Stimulated activated CD8-positive, alpha-beta memory T cell treated with anti-CD3 and anti-CD28 coated beads, Interleukin-4, amount 100 ng/mL, for 24 hours (primary cell): ENCODE measurements at places on chromosomes 1 and 21.

DNA sequence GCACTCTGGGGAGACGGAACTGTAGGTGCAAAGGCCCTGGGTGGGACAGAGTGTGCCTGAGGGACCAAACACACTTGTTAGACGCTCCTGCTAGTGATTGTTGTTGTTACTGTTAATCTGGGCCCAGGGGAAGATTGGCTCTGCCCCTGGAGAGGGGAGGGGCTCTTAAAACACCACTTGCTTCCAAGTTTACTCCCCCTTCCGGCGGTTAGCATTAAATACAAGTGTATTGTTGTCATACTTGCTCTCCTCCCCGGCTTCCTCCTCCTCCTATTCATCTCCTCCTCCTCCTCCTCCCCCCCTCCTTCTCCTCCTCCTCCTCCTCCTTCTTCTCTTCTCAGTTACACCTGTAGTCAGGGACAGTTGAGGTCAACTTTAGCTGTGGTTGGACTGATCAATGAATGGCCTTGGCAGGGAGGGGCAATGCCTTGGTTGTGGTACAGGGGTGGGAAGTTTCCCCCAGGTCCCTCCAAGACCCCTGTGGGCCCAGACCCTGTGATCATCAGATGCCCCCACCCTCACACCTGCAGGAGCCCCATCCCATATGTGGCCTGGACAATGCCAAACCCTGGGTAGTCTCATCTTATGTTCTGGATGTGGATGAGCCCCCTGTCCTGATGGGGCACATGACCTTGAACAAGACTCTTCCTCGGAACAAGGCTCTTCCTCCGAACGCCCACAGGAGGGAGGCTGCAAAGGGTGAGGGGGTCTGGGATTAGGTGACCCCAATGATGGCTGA is 217.3 kb downstream of the PTPRU start:
- no peak for DNase-seq

DNA sequence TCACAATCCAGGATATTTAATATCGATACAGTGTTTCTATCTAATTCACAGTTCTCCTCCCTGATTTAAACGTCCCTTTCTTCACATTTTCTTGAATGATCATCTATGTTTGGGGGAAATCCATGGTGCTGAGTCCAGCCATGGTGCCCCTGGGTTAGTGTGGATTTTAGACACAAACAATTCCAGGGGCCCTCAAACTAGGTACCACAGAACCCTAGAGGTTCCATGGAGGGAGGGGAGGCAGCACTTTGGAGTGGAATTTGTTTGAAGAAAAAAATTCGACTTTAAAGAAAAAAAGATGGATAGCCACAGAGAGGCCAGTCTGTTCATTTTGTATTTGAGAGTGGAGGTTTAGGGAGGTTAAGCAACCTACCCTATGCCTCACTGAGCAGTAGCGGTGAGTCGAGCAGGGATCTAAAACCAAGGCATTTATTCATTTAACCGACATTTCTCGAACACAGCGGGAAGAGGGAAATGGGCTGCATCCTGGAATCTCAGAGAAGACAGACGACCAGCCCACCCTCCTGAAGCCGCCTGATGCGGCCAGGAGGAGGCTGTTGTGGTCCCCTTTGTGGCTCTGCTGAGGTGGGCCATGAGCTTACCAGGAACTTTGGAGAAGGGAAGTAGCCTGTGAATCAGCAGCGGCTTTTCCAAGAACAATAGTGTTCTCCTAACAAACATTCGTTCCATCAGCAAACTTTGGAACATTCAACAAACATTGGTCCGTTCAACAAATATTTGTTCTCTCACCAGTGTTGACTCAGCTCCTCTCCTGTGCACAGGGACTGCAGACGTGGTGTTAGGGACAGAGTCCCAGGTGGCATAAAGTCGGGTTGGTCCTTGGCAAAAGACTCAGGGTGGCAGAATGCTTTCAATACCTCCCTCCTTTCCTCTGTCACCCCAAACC is 103.5 kb upstream of the ZBTB40 start:
- DNase-seq, result no peak

DNA sequence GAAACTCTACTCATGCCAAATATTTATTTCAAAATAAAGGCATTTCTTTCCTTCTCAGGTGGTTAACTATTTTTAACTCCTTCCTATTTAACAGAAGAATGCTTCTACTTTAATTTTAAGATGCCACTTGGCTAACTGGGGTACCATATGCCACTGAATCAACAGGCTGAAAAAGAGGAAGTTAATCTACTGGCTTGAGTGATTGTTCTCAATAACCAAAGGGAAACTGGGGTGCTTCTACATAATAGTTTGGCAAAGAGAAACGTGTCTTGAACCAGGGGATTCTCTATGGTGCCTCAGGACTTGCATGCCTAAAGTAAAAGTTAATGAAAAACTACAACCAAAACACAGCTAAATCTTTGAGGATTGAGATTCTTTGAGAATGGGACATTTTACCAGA is 142.6 kb downstream of the DENND1B start:
- no peak for DNase-seq

- DNase-seq, result no peak
Observed at GRCh38 chr1:187641463-187641862, 812.7 kb downstream of the PLA2G4A start.

- no peak for DNase-seq
Observed at GRCh38 chr1:25725482-25725881, 74.5 kb upstream of the SELENON start.

DNA sequence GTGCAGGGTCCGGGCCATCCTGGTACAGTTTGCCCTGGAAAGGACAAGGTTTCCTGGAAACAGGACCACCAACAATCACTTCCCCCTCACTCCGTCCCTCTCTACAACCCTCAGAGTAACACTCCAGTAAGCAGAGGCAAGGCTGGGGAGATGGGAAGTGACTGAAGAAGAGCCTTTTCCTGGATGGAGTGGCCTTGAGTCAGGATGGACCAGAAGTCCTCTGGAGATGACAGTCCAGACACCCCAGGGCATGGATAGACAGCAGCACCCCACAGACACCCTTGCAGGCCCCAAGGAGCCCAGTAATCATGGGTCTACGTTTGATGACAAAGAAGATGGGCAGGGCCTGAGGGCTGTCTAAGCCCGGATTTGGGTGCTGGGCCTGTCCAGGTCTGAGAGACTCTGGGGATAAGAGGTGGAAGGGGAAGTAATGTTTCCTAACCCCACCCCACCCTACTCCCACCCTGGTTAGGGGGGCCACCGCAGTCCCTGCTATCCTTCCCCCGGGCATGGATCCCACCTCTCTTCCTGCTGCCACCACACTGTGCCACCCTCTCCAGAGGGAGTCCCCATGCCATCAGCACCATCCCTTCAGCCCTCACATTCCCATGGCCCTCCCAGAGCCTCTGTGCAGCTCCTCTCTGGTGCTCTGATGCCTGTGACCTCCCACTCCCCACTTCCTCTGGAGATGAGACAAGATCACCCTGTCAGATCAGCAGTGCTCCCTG is 7.2 kb upstream of the S100A8 start:
- DNase-seq, result no peak

- DNase-seq, result no peak
Observed at GRCh38 chr1:117284399-117285215, 73.9 kb upstream of the VTCN1 start.

DNA sequence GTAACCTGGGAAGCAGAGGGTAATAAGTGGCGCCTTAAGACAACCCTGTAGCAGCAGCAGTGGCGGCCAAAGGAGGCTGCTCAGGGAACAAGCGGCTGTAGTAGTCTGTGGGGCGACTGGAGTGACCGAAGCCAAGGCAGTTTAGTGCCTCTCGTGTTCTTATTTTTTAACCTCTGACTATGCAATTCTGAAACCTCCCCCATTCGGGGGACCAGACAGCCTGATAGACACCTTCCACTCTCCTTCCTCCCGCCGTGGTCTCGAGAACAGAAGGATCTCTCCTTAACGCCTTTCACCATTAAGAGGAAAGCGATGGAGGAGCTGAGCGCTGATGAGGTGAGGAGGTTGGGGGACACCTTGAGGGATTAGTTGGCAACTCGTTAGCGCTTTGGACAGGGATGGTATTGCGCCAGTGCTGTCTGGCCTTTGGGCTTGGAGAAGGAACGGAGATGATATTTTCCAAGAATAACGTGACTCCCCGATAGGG is 644 bp downstream of the UBE4B start:
- DNase-seq, result no peak

GRCh38 chr1:4176841-4177240 is 276.8 kb upstream of the C1orf174 start:
- no peak for DNase-seq

- no peak for DNase-seq
Observed at GRCh38 chr1:93815366-93816110, 63.5 kb downstream of the DNTTIP2 start.

- no peak for DNase-seq
Observed at GRCh38 chr1:223084464-223084866, 58.6 kb downstream of the TLR5 start.

DNA sequence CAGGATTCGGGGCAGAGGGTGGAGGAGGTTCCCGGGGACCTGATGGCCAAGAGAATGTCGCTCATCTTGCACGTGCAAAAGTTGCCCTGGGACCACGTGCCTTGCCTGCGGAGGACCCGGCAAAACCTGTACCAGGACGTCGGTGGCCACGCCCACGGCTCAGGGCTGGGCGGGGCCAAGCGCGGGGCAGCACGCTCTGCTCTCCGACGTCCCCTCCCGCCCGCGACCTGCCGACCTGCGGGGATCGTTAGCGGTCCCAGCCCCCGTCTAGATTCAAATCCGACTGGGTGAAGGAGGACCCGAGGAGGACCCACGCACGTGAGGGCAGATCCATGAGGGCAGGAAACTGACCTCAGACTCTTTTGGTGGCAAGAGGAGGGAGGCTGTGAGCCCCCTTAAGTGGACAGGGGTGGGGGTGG is at the start of gene C1orf167:
Gene C1orf167 (plus strand): TSS at position 206 of the 419 bp plus-strand sequence. CDS start 2,208 bp downstream, outside the sequence.
- no peak for DNase-seq

GRCh38 chr1:36155408-36156328 is at the start of gene MAP7D1:
MAP7D1 (plus strand) TSS chr1:36156160; CDS start chr1:36156418, 258 bp downstream.
- DNase-seq, result peak; percentile 72

- DNase-seq, result no peak
Observed at GRCh38 chr1:165873481-165873880, 46.1 kb downstream of the UCK2 start.

DNA sequence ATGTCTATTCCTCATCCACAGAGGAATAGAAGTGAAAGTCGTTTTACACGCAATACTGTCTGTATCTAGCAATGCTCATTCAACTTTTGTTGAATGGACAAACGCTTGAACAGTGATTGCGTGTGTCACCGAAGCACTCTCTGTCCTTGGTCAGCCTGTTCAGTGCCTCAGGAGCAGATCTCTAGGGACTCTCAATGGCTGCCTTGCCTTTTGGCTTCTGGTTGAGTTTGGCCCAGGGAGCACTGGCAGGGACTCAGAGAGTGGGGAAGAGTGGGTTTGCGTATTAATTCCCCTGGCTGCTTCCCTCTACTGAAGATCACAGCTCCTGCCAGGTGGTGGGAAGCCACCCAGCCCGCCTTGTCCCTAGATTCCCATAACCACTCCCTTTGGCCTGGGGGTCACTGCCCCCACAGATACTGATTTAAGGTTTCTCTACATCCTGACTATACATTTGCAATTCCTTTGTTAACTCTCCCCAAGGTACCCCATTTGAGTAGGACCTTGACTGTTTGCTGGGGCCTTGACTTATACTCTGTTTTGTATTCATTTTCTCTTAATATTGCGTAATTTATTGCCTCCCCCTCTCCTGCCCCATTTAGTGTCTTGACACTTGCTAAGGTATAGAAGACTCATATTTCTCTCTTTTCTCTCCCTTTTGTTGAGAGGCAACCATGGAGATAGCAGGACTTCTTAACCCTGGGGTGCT is 61.7 kb upstream of the USP24 start:
- DNase-seq, result no peak

DNA sequence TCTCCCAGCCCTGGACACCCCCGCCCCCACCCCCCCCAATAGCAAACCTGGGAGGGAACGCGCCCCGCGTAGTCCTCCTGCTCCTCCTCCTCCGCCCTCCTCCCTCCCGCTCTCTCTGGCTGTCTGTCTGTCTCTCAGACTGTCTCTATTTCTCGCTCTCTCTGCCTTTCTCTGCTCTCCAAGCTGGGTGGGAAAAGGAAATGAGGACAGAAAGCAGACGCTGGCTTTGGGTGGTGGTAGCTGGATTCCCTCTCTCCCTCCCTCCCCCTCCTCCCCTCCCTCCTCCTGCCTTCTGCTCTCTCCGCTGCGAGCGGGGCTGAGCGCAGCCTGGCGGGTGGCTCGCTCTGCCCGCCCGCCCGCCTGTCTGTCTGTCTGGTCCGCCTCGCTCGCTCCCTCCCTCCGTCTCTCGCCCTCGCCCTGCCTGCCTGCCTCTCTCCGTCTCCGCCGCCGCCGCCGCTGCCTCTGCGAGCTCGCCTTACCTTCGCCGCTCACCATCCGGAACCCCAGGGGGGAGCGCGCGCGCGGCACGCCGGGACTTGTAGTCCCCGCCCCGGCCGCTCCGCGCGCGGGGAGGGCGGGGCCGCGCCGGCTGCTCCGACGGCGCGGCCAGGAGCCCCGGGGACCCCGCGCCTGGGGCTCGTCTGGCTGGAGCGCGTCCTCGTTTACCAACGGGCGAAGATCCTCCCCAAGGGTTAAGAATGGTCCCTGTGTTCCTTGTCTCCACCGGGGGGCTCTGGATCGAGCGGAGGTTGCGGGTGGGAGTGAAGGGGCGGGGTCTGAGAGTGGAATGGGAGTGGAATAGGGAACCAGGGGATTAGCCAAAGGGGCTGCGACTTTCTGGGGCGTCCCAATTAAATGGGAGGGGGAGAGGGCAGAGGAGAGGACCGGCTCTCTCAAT is at the start of gene AHDC1:
Gene AHDC1 (minus strand): TSS at position 464 of the 898 bp plus-strand sequence. CDS start 52,029 bp downstream, outside the sequence.
- DNase-seq, result peak; percentile 85

DNA sequence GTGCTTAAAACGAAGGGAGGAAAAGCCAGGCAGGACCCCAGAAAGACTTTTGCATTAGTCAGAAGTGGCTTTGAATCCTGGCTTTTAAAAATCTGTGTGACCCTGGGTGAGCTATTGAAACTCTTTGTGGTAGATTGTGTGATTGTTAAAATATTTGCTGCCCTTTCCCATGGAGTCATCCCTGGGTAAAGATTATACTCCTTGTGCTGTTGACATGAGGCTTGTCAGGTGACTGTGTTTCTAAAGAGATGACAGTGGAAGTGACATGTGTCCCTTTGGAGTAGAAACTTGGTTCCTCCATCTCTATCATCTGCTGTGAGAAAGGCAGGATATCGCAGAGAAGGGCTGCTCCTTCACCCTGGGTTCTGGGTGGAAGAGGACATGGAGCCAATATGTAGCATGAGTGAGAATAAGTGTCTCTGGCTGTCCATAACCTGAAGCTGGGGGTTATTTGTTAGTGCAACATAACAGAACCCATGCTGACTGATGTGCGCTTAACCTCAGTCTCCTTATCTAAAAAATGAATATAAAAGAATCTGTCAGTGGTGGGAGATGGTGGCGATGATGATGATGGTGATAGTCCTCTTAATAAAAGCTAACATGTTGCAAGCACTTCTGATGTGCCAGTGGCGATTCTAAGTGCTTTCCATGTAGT is 187.6 kb downstream of the RHOU start:
- no peak for DNase-seq

- DNase-seq, result no peak
Observed at GRCh38 chr1:119010201-119010600, 22.1 kb upstream of the TBX15 start.
